ENCODE measurements at places on chromosomes 2 and 18.

- no peak for DNase-seq
Measured at GRCh38 chr2:236831698-236832097, 254.0 kb upstream of the COPS8 start.

GRCh38 chr2:232473467-232473890 is 14.2 kb downstream of the ECEL1 start:
- peak; percentile 79 for DNase-seq

DNA sequence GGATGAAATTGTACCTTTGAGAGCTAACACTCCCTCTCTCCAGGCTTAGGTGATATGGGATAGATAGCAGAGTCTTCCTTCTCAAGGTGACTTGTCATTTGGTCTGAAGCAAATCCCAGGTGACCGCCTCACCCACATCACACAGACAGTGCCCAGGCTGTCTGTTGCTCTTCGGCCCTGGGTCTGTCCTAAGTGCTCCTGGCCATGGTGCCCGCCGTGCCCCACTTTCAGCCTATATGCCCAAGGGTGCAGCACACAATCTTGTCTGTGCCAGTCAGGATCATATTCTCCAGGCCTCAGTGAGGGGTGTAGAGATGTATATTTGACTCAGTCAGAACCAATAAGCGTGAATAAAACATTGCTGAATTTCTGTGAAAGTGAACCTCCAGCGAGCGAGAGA is 326.8 kb downstream of the DYSF start:
- DNase-seq = no peak

- DNase-seq = no peak
Measured at GRCh38 chr2:2681711-2682251, 350.7 kb upstream of the MYT1L start.

DNA sequence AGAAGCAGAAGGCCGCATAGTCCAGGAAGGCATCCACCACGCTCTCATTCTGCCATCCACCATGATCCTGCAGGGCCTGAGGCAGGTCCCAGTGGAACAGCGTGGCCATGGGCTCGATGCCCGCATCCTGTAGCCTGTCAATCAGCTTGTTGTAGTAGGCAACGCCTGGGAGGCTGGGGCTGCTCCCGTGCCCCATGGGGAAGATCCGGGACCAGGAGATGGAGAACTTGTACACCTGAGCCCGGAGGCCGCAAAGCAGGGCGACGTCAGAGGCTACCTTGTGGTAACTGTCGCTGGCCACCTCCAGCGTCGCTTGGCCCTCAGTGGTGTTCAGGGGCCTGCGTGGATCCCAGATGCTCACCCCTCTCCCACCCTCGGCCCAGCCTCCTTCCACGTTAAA is 19.5 kb downstream of the LCT start:
- no peak for DNase-seq

- no peak for DNase-seq
Measured at GRCh38 chr2:207119048-207119447, 46.7 kb downstream of the KLF7 start.
